ENCODE measurements at places on chromosomes 5 and 9. TPM values are rescaled to one million over a fixed set of nuclear protein-coding genes. Genes with fewer than 3 reads are reported as not detected.
A peak's percentile ranks its signal among the peaks of the same experiment; 100 is the strongest.

- no peak for DNase-seq
These were observed 18.3 kb upstream of the TERT start for GRCh38 chr5:1312993-1313833.

DNA sequence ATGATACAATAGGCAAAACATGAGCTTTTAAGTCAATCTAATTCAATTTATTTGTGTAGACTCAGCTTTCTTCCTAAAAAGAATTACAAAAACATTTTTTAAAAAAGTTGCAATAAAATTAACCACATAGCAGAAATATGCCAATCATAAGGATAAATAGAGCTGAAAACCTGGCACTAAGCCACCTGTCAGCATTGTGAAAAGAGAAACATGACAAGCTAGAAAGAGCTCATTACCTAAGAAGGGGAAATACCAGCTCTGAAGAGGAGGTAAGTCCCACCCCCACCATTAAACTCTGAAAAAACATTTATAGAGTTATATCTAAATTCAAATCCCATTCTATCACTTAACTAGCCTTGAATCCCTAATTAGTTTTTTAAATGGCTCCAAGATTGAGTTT lies 372.9 kb downstream of the OSTF1 start:
- DNase-seq = no peak

DNA sequence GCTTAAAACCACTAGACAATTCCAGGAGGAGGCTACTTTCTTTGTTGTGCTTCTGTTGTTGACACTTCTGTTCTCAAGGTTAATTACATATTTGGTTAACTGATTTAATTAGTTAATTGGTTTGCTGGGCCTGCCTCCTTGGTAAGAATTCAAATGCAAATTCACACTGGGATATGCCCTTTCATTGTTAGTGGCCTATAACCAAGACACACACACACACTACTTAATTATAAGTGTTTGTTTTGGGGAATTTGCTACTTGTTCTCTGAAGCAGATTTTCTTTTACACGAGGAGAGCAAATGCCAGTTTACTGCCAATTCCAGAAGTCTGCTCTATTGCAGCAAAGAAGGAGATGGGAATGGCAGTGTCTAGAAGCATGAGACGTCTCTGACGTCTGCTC lies 101.6 kb upstream of the BASP1 start:
- no peak for DNase-seq

The FPGS gene
- total RNA-seq = 48.1 TPM

GRCh38 chr9:4016789-4017188 lies 283.1 kb downstream of the GLIS3 start:
- DNase-seq = no peak

DNA sequence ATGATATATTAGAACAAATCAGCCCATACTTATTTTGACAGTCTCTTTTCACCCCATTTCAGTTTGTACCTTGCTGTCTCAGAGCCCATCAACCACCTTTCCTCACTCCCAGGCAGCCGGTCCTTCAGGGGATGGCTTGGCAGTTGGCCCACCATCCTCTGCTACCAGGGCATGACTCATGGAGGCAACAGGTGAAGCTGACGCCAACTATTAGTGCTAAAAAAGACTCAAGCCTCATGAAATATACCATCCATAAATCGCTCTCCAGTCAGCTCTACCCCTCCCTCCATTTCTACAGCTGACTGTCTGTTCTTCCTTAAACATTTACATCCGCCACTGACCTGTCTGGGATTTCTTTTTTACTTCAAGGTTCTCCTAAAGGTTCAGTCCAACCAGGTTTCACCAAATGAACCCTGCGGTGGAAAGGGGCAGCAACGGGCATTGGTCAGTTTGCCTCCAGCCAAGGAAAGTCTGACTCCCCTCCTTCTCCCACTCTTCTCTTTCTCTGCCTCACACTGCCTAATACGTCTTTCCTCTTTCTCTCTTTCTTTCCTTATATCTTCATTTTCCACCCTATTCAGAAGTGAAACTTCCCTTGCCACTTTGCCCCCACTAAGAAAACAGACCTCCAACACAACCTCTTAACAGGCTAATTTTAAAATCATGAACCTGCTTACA lies 439.1 kb downstream of the RAB3C start:
- DNase-seq = no peak

DNA sequence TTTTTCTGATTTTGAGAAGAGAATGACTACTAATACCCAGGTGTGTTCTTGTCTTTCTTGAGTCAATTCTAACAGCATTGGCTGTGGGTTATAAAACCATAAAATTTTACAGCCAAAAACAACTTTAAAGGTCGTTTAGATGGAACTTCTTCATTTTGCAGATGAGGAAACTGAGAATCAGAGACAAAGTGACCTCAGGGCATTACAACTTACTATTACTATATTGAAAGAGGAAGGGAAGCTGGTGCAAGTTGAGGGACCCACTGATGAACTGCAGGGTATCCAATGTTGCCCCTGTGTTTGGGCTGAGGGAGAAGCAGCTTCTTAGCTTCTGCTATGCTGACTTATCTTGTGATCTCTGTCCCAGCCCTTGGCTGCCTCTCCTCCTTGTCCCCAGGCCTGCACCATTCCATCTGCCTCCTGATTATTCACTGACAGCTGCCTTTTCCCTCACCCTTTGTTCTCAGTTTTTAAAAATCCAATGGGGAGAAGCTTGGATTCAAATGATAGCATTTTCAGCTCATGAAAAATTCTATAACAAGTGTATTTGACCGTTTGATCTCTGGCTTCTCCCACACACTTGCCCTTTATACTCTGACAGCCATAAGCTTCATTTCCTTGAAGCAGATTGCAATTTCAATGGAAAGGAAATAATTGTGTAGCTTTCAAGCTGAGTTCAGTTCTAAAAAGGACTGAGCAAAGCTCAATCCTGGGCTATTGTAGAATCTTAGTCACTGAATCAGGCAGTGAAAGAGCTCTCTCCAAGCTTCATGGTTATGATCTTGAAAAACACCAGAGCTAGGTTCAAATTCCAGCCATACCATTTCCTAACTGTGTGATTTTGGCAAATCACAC lies 68.5 kb downstream of the TMC1 start:
- no peak for DNase-seq

The NR2F1 gene
- 10.3 TPM for total RNA-seq

The PCDHB4 gene
- total RNA-seq = 0.14 TPM

DNA sequence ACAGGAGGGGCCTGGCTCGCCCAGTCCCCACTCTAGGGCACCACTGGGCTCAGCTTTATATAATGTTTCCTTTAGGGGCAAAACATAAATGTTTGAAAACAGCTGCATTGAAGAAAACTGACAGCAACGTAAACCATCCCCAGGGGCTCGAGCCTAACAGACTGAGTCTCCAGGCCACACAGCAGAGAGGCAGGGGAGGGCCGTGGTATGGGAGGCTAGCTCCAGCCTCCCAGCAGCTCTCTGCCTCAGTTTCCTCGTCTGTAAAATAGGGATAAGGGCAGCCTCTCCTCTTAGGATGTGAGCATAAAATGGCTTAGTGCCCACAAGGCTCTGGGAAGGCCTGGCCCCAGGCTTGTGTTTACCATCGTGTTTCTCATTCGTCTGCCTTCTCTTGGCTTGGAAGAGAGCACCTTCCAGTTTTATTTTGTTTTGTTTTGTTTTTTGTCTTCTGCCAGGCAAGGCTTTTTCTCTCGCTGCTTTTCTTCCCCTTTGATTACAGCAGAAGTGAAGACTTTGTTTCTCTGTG lies 2.7 kb downstream of the ANKRD33B start:
- no peak for DNase-seq

GRCh38 chr9:22103685-22104575 lies 94.8 kb upstream of the CDKN2B start:
- DNase-seq = no peak

The TRIM36 gene
- 0.47 TPM for total RNA-seq

The AQP7 gene
- 17.1 TPM for total RNA-seq

- DNase-seq = no peak
These were observed 68.8 kb upstream of the PANK3 start for GRCh38 chr5:168648016-168648415.

The ERGIC1 gene
- total RNA-seq = 45.4 TPM

The OR1J2 gene
- total RNA-seq = not detected

DNA sequence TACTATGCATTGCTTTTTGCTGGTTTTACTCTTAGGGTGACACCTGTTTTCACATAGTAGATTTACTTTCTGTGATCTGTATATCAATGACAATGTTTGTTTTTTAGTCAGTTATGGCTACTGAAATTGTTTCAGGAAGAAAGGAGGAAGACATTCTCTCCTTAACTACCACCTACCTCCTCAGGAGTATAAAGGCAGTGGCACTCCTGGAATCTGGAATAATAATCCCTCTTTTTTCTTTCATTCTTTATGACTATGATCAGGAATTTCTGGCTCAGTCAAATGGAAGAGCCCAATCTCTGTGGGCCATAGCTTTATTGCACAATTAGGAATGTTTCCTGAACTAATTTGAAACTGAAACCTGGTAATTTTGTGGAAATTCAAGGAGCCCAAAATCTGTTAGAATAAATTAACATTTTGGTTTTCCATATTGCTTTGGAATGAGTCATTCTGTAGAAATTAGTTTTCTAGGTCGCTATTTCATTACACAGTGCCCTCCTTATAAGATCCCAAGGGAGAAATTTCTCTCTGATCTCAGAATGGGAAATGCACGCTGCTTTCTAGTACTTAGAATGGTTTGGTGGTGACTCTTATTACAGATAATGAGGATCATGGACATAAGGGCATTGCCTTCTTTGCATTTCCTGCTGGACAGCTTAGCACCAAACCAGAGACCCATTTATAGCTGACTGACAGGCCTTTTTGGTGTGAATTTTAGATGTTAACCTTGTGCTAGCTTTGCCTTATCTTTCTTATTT lies 95.3 kb upstream of the VLDLR start:
- no peak for DNase-seq

GRCh38 chr9:32251539-32251938 lies 132.9 kb upstream of the ACO1 start:
- DNase-seq = peak; percentile 37

The SHB gene
- total RNA-seq = 17.3 TPM

DNA sequence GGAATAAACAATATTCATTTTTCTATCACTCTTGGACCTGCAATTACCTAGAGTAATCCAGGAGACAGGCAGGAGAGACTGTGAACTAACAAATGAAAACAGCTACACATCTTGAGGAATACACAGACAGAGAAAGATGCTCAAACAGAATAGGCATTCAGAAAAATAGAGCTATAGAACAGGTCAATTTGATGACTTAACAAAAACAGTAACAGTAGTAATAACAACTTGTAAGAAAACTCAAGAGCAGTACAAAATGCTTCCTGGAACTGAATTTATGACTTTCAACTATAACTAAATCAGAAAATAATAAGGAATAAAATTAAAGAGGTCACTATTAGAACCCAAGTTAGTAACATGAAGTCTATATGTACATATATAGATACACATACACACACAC lies 579.3 kb downstream of the TLR4 start:
- DNase-seq = no peak

GRCh38 chr5:124560370-124560769 lies 186.1 kb downstream of the ZNF608 start:
- DNase-seq = no peak

DNA sequence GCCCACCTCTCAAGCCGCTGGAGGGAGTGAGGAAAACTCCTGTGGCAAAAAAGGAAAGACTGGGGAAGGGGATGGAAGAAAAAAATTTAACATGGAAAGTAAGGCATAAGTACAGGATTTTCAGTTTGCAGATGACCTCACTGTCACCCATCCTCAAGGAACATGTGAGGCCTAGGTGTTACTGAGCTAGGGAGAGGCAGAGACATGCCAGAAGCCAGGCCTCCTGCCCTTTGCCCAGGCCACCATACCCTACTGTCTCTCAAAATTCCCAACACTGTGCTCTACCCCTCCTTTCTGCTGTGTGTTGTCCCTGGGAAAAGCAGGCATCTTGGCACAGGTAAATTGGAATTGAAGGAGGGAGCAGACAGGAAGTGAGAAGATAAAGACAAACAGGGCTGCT lies 4.4 kb upstream of the MGAT1 start:
- DNase-seq = no peak

DNA sequence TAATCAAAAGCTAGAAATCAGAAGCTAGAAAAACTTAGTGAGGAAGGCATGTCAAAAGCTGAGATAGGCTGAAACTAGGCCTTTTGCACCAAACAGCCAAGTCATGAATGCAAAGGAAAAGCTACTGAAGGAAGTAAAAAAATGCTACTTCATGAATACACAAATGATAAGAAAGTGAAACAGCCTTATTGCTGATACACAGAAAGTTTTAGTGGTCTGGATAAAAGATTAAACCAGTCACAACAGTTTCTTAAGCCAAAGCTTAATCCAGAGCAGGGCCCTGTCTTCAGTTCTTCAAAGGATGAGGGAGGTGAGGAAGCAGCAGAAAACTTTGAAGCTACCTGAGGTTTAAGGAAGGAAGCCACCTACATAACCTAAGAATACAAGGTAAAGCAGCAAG lies 102.5 kb upstream of the SH3GL2 start:
- DNase-seq = no peak

DNA sequence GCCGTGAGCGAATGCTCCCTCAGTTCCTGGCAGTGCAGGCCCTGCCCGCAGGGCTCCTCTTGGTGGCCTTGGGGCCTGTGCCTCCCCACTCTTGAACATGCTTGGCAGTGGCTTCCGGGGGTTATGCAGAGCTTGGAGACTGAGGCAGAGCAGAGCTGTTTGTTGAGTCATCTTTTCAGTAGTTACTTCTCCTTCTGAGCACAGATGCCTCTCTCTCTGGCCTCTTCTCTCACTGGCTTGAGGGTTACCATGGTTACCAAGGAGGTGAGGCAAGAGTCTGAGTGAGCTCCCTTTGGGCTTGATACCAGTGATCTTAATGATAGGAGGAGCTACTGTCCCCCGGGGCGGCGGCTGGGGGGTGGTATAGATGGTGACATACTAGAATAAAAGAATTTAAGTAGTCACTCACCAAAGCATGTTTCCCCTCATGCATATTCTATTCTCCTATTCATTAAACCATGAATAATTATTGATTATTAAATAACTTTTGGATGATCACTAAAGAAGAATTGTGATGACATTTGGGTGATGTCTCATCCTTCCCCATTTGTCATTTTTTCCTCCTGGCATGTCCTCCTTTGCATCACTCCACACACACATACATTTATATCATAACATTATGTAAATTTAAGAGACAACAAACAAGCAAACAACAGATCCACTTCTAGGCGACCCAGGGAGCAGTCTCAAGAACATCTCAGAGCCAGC lies 111.1 kb downstream of the ARHGAP26 start:
- no peak for DNase-seq

GRCh38 chr5:124614105-124614504 lies 132.3 kb downstream of the ZNF608 start:
- DNase-seq = no peak

The MCTP1 gene
- 5.7 TPM for total RNA-seq

- DNase-seq = no peak
These were observed 141.4 kb downstream of the AOPEP start for GRCh38 chr9:94867842-94868312.

The C6 gene
- total RNA-seq = 125 TPM

GRCh38 chr9:137402746-137403145 lies 20.2 kb downstream of the EXD3 start:
- no peak for DNase-seq

The ESM1 gene
- total RNA-seq = not detected

- no peak for DNase-seq
These were observed 32.6 kb downstream of the SLC35D2 start for GRCh38 chr9:96350866-96351265.

Data from liver (tissue), 10 donors.